ENCODE measurements at places on chromosomes 11 and 22. TPM values are rescaled to one million over a fixed set of nuclear protein-coding genes. Genes with fewer than 3 reads are reported as not detected.
A peak's percentile ranks its signal among the peaks of the same experiment; 100 is the strongest.

DNA sequence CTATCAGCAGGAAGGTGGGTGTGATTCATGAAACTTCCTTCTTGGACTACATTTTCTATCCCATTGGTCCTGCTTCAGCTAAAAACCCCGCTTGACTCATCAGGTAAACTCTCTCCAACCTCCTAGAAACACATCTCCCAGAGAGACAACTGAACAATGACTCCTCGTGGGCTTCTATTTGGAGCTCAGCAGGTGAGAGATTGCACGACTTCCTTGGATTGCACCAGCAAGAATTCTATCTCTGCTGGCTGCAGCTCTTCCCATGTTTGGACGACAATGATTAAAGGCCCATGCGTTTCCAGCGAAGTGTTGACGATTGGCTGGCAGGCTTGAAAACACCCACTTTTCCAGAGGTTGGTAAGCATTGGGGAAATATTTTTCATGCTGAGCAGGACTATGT lies 216.1 kb upstream of the NTM start:
- DNase-seq = no peak

DNA sequence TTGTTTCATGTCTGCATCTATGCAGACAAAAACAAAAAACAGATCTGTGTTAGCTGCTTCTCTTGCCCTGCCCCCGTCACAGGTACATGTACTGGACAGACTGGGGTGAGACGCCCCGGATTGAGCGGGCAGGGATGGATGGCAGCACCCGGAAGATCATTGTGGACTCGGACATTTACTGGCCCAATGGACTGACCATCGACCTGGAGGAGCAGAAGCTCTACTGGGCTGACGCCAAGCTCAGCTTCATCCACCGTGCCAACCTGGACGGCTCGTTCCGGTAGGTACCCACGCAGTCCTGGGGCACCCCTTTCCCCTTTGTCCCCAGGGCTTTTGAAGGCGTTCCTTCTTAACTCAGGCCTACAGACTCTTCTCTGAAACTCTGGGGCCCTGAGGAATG lies 45.2 kb downstream of the LRP5 start:
- DNase-seq = no peak

DNA sequence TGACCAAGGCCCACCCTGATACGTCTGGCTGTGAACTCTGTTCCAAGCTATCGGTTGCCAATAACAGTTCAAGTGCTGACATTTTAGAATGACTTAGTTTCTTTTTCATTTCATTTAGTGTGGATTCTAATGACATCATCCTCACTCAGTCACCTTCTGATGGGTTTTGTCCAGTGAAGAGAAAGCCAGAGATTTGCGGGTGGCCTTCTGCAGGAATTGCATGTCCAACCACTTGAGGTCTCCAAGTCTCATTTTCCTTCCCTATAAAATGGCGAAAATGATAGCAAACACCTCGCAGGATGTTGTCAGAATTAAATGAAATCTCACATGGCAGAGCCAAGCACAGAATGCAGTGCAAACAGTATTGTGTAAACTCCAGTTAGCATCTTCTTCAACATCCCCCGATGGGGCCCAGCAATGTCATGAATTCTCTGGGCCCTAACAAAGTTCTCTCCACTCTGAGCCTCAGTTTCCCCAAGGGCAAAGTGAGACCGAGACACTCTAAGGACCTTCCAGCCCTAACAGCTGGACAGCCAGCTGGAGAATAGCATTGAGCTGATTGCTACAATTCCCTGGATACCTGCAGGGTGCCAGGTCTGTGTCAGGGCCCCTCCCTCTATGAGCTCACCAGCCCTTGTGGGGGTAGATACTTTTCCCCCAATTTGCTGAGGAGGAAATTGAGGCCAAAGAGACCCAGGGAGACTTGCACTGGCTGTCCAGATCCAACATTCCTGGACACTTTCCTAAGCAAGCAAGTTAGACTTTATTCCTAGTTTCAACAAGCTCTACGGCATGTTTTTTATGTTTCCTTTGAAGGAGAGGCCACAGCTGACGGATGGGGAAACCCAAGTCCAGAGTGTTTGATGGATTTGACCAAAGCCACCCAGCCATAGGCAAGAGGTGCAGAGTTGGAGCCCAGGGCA lies 286.7 kb downstream of the MN1 start:
- DNase-seq = no peak

DNA sequence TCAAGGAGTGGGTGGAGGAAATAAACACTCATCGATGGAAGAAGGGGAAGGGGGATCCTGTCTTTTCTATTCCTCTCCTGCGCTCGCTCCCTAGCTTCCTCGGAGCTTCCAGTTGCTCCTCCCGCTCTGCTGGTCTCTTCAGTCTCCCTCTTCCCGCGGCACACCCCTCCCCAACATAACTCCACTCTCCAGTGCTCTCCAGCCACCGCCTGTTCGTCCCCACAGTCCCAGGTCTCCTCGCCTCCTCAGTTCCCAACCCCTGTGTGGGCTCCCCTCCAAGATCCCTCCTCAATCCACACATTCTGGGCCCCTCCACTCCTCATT lies 438 bp downstream of the ZW10 start:
- peak; percentile 1 for DNase-seq

GRCh38 chr11:63548178-63548577 lies 11.6 kb downstream of the PLAAT4 start:
- no peak for DNase-seq

DNA sequence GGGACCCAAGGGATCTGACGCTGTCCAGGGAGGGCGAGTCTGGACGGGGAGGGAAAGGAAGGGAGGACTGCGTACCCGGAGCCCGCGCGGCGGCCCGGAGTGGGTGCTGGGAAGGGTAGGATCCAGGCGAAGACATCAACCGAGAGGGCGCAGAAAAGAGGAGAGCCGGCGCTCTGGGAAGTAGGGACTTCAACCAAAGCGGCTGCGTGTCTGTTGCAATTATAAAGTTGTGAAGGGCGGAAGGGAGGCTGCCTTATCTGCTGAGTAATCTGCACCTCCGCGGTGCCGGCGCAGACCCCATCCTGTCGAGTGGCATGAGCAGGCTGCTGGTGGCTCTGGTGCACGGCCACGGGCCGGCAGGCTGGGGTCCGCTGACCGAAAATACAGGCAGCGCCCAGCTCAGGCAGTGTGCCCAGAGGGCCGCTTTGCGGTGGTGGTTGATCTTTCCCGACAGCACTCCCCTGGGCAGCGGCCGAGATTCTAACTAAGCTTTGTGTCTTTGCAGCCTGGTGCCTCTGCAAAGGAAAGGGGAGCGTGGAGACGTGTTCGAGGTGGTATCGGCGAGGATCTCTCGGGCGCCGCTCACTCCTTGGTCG lies 978 bp downstream of the C11orf87 start:
- DNase-seq = no peak

DNA sequence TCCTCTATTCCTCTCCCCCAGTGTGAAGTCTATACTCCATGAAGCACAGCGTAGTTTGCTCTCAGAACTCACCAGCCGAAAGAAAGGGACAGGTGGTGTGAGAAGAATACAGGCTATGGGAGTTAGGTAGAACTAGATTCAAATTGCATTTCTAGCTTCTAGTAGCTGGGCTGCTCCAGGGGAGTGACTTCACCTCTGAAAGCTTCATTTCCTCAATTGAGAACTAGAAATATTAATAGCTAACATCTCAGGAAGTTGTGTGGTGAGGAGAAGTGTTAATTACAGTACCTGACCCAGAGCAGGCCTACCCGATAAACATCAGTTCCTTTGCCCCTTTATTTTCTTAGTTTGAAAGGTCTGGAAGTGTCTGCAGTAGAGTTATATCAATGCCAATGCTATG lies 484.7 kb upstream of the TENM4 start:
- DNase-seq = no peak

- DNase-seq = no peak
Observed at GRCh38 chr11:41675205-41675604, 215.8 kb upstream of the LRRC4C start.

GRCh38 chr11:88100151-88100550 lies 75.1 kb downstream of the RAB38 start:
- DNase-seq = no peak

DNA sequence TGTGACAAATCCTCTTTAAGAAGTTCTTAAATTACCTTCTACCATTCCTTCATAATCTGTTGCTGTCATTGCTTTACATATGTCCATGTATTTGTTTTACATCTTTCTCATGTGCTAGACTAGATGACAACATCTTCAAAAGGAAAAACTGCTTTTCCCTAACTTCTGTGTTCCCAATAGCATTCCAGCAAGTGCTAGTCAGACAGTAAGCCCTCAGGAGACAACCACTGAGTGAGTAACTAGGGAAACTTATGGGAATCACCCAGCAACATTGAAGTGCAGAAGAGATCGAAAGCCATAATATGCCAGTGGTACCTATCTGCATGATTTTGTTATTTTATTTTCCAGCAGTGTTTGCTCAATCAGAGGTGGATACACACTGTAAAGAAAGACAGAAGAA lies 889.7 kb upstream of the API5 start:
- no peak for DNase-seq

DNA sequence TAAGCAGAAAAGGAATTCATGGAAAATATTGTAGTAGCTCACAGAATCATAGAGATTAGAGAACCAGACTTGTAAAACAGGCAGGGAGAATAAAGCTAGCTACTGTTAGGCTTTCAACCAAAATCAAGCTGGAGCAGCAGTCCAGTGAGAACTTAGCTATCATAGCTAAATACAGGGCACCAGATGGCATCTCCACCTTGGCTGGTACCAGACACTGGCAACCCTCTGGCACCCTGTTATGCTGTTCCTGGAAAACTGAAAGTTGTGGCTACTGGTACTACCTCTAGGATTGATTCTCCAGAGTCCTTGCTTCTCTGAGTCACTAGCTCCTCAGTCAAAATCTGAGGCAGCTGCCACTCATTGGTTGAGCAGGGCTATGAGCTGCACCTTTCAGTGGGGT lies 6.0 kb upstream of the DRD2 start:
- no peak for DNase-seq

DNA sequence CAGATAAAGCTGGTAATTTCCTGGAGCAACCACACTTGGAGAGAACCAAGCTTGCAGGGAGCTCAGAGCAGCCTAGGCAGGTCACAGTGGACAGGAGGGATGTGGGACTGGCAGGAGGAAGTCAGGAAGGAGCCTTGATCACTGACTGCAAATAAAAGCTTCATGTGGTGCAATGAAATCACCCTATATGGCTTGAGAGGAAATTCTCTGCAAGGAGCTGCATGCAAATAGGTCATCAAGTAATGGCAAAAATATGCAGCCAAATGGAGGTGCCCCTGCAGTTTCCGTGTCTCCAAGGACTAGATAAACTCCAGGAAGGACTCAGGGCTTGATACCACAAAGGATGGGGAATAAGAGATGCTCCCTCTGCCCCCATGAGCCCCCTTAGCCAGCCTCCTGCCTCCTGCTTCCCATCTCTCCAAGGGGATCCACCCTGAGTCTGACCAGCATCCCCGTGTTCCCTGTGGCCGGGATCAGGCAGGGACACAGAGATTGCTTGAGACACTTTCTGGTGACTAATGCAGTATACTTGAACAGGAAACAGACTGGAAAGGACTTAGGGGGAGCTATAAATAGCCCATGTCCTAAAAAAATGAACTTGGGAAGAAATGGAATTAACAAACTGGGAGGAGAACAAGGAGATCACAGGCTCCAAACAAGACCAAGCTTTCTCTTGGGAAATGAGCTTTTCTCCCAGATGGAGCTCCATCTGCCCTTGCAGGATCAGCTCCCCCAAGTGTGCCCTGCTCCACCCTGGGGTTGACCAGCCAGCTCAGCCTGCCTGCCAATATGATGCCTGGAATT lies 23.9 kb upstream of the MICAL2 start:
- no peak for DNase-seq

DNA sequence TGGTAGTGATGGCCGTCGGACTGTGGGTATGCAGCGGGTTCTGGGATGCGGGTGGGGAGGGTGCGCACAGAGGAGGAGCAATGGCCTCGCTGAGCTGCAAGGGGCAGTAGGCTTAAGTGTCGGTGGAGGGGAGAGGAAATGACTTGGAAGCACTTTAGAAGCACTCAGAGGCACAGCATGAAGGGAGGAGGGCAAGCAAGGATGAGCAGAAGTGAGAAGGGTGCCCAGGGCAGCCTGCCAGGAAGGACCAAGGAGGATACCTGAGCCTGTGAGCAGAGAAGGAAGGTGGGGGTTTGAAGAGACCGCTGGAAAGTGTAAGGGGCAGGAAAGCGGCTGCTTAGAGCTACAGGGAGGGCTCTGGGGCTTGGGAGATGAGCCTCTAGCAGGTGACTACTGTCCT lies 330 bp downstream of the SLC5A1 start:
- DNase-seq = no peak

DNA sequence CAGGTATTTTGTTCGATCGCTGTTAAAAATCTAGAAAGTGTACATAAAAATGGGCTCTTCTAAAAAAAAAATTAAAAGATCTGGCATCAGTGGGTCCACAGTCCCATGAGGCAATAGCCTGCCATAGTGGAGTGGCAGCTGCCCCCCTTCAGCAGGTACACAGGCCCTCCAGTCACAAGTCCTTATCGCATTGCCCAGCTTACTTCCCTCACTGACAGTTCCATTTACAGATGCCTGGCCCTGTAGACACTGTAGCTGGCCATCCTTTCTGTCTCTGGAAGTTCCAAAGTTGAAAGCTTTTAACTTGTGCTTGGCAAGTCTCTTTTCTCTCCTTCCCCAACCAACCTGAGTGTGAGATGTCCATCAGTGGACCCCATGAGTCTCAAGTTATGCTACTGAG lies 11.4 kb downstream of the ZNRF3 start:
- no peak for DNase-seq

Gene SLCO2B1
- total RNA-seq = 1.3 TPM

Gene SOX10
- total RNA-seq = not detected

Gene LRRC56
- 1.8 TPM for total RNA-seq

Gene PNPLA5
- not detected for total RNA-seq
